ENCODE measurements at places on chromosomes 1 and 21. TPM values are rescaled to one million over a fixed set of nuclear protein-coding genes. Genes with fewer than 3 reads are reported as not detected.

DNA sequence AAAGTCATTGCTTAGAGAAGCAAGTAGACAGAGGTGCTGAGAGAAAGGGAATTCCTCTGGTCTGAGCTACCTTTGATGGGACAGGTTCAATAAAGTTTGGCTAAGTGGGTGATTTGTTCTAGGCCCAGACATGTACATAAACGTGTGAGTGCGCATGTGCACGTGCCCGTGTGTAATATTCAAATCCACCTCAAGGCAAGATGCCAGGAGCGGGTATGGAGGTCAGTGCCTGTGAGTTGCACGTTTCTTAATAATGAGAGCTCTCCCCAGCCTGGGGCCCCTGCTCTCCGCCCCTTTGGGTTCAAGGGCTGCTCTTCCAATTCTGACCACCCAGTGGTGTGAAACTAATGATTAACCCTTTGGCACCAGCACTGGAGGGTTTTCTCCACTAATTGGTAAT lies 53.8 kb upstream of the LMO4 start:
- DNase-seq = no peak

Gene CFAP141
- not detected for total RNA-seq

- DNase-seq = no peak
Observed at GRCh38 chr1:208059409-208060001, 148.6 kb upstream of the CD34 start.

- no peak for DNase-seq
Observed at GRCh38 chr1:221302357-221302756, 423.1 kb downstream of the HLX start.

DNA sequence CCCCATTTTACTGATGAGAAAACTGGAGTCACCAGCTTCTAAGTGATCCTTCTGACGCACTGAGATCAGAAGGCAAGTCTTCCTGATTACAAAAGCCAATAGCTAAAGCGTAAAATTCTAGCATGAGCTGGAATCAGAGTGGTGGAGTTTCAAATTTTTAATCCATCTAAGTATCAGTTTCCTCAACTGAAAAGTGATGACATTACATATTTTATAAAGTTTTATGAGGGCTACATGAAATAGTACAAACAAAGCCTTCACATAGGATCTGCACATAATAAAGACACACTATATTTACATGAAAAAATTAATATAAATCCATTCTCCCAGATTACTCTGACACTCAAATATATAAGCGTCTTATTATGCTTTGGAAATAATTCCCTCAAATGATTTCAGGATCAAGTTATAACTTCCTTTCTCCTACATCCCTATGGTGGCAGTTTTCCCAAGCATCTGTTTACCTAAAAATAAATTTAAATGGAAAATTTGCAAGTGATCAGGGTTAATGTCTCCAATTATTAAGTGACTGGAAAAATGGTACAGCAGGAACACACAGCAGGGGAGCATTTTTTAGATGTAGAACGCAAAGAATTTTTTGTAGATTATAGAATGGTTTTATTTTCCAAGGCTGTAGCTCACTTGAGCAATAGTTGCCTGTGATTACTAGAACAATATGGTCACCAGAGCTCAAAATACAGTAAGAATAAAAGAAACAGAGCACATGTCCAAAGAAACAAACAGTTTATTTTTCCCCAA lies 490.4 kb upstream of the C1orf87 start:
- DNase-seq = no peak

DNA sequence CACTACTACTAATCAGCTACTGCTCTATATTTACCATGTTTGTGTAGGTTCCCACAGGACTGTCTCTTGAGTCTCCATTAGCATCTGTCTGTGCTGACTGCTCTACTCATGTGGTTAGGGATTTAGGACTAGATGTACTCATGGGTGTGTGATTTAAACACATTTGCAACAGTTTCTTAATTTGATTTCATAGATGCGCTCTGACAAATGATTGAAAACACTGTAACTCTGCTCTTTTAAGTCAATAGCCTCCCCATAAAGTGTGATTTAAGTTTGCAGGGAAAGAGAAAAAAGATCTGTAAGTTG lies 809.3 kb downstream of the NCAM2 start:
- no peak for DNase-seq

Gene PPP1R8
- total RNA-seq = 15.1 TPM

DNA sequence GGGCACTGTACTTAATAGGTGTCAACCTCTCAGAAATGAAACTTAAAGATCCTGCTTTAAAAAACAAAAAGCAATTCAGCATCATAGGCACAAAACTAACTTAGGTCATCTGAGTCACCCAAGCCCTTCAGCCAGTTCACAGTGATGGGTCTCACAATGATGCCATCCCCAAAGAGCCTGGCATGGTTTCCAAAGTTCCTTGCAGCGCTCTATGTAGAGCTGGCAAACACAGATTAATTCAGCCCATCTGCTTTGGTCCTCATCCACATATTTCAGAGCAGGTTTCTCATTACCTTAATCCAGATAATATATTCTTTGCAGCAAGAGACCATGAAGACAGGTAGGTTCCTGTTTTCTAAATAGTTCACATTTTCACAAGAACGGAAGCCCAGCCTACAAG lies 14.6 kb upstream of the PLA2G2C start:
- no peak for DNase-seq

DNA sequence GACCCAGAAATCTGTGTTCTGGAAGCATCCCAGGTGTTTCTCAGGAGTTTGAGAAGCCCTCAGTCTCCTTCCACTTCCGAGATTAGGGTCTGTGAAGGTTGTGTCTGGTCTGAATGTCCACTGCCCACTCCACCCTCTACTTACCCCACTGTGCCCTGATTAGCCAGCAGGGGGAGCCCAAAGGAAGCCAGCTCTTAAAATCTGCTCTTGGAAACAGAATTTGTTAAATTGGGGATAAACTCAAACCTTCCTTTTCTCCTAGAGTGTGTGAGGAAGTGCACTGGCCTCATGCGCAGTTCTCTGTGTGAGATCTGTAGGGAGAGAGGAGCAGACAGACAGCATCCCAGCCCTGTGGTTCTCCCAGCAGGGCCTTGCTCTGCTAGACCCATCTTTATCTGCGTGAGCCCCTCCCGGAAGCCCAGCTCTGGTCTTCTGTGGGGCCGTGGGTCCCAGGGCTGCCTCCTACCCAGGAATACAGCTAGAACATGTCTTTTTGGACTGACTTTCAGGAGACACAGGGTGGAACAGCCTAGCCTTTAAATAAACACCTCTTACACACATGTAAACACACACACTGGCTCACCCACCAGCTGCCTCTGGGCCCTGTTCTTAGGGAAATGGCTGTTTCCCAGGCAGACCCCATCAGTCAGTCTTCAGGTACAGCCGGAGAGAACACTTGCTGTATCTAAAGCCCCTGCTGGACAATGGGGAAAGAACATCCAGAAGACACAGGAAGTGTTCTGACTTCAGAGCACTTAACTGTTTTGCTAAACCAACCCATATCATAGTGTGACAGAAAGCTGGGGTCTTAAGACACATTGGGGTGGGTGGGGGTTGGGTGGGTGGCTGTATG lies 52.2 kb downstream of the SMYD2 start:
- peak; percentile 57 for DNase-seq

GRCh38 chr1:28298438-28298837 lies 30.4 kb upstream of the MED18 start:
- DNase-seq = no peak

- DNase-seq = peak; percentile 52
Observed at GRCh38 chr1:116508984-116509980, 61.5 kb downstream of the CD58 start.

Gene NFYC
- 101 TPM for total RNA-seq

DNA sequence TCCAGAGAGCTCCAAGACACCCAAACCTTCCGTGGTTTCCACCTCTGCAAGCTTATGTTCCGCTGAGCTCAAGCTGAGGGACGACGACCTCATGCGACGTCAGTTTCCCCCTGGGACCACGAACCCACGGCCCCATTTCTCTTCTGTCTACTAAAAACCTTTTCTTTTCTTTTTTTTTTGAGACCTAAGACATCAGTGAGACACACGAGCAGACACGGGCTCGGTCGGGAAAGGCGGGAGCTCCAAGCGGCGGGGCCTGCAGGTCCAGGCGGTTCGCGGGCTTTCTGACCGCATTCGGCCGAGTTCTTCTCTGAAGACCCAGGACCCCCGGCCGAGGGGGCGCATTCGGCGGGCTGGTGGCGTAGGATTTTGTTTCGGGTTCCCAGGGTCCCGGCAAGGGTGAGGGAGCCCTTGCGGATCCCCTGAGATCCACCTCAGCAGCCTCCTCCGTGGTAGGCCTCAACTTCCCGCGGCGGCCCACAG lies 402 bp downstream of the C21orf58 start:
- no peak for DNase-seq

DNA sequence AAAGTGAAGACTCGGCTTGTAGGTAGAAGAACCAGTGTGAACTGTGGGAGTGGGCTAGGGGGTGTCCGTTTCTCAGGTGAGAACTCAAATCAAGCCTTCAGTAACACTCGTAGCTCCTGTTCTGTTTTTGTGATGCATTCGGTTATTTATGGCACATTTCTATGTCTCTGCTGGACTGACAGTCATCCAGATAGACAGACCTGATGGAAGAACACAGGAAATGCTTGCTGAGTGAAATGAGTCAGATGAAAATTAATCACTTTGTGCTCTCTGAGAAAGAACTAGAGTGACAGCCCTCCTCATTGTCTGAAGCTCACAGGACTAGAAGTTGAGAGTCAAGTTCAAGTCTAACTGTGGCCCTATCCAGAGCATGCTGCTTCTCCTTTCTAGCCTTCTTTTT lies 360.1 kb upstream of the PLXNA2 start:
- no peak for DNase-seq

Gene QSOX1
- total RNA-seq = 109 TPM

- DNase-seq = no peak
Observed at GRCh38 chr1:167249702-167250101, 29.0 kb downstream of the POU2F1 start.

Gene PLXNA2
- 77.4 TPM for total RNA-seq

Gene NHLH1
- not detected for total RNA-seq

DNA sequence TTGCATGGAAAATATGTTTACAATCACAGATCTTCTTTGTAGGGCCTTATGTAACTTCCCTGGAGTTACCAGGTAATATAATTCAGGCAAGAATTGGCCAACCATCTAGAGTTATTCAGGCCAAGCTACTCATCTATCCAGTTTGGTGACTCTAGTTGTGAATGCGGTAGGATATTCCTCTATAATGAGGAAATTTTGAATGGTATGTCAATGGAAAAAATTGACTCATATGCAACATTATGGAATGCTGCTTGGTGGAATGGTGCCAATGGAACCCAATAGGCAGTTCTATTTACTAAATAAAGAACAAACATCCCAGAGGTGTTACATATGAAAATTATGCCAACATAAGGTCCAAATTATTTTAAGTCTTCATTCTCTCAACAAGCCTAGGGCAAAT lies 5.6 kb upstream of the TNFSF18 start:
- no peak for DNase-seq

Gene NBPF3
- 8.2 TPM for total RNA-seq

Gene CCDC27
- total RNA-seq = not detected

Gene CSMD2
- total RNA-seq = 0.27 TPM

- no peak for DNase-seq
Observed at GRCh38 chr1:196387766-196388165, 220.5 kb downstream of the KCNT2 start.

Gene AKNAD1
- not detected for total RNA-seq

DNA sequence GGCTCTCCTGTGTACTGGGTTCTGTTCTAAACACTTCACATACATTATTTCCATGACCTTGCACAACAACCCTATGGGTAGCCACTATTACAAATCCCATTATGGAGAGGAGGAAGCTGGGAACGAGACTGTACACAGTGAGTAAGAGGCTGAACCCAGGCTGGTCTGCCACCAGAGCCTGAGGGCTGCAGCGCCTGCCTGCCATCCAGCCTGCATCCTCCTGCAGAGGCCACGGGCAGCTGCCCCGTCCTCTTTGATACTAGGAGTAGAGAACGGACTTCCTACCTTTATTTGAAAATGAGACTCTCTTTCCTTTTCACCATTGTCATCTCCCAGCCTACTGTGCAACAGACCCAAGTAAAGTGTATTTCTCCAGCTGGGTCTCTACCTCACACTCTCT lies 370.0 kb downstream of the HHAT start:
- no peak for DNase-seq

GRCh38 chr1:228799924-228800323 lies 64.6 kb downstream of the RHOU start:
- no peak for DNase-seq

Gene ERICH3
- total RNA-seq = under 0.01 TPM

GRCh38 chr1:240056350-240056749 lies 35.3 kb upstream of the FMN2 start:
- no peak for DNase-seq

DNA sequence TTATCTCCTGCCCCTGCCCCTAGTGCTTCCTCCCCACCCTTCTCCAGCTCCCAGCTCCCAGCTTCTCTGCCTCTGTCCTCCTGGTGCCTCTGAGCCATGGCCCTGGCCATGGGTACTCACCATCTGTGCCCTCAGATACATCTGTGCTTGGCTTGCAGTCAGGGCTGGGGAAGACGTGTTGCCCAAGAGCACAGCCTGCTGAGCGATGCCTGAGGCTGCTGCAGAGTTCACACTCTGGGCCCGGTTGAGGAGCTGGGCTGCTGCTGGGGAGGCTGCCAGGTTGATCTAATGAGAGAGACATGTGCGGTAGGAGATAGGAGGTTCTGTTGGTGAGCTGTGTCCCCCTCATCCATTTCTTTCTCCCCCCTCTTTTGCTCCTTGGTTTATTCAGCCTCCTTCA lies 49.4 kb upstream of the A3GALT2 start:
- no peak for DNase-seq

- no peak for DNase-seq
Observed at GRCh38 chr1:115283681-115284146, 54.3 kb downstream of the NGF start.

Gene SUSD4
- total RNA-seq = not detected

DNA sequence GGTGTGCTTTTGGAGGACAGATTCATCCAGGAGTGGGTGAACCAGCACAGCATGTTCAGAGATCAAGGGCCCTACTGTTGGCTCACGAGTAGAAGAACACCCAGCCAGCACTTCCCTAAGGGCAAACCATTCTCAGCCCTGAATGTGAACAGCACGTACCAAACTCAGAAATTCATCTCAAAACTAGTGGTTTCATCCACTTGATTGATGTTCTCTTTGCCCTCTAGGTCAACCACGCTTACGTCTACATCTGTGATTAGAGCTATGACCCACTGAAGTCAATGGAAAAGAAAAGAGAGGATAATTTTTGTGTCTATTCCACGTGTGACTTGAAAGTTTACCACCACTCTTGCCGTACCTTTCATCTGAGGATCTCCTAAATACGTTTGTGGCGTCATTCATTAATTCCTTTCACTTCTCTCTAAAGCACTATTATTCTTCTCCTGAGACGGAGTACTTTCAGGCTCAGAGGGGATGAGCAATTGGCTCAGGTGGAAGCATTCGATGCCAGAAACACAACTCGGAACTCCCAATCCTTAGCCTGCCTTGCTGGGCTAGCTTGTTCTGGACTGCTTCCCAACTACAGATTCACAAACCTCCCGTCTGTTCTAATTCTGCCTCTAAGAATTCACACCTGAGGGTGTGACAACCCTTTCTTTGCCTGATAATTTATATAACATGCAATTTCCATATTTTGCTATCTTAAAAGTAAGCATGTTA lies 57.3 kb upstream of the HIVEP3 start:
- DNase-seq = no peak

DNA sequence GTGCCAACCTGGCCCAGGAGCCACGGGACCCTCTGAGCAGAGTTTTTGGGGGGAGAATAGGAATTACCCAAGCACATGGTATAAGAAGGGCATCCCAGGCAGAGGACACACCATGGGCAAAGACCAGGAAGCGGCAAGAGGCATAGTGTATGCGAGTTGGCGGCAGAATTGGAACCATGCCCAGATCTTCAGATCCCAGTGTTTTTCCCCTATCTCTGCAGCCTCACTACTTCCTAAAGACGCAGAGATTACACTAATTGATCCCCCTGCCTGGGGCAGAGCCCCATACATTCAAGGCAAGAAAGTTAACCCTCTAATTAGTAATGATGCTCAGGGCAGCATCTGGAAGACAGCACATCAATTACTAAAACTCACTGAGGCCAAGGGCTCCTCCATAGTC lies 48.2 kb downstream of the SYT2 start:
- DNase-seq = no peak

Data from transverse colon (tissue), 4 donors.